Globus pallidus (tissue), 1 donor: ENCODE measurements at places on chromosomes 7 and 10.

GRCh38 chr10:130929422-130930325, 381.8 kb downstream of the TCERG1L start:
- no peak for DNase-seq

GRCh38 chr10:76647301-76647700, 990.3 kb downstream of the KCNMA1 start:
- no peak for DNase-seq

- DNase-seq: no peak
Observed at GRCh38 chr7:155918720-155919390, 106.6 kb upstream of the SHH start.

- no peak for DNase-seq
Observed at GRCh38 chr10:124300735-124301134, 118.0 kb downstream of the OAT start.

DNA sequence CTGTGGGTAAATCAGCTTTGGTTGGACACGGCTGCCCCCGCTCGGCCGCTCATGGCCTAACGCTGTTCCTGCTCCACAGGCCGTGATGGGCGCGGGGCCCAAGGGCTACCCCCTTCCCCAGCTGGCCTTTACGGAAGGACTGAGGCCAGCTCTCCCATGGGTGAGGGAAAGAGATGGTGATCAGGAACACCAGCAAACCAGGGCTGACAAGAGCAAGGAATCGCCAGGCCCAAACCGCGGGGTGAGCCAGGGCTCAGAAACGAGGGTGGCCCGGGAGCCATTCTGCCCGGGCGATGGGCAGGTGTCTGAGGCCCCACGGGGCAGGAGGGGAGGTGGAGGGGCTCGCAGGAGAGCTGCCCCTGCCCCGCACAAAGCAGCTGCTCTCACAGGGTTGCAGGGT, 26.6 kb downstream of the GPER1 start:
- no peak for DNase-seq

GRCh38 chr10:97887399-97887798, 37.8 kb downstream of the GOLGA7B start:
- DNase-seq: no peak

GRCh38 chr10:14244801-14245211, 85.9 kb downstream of the FRMD4A start:
- DNase-seq: no peak

DNA sequence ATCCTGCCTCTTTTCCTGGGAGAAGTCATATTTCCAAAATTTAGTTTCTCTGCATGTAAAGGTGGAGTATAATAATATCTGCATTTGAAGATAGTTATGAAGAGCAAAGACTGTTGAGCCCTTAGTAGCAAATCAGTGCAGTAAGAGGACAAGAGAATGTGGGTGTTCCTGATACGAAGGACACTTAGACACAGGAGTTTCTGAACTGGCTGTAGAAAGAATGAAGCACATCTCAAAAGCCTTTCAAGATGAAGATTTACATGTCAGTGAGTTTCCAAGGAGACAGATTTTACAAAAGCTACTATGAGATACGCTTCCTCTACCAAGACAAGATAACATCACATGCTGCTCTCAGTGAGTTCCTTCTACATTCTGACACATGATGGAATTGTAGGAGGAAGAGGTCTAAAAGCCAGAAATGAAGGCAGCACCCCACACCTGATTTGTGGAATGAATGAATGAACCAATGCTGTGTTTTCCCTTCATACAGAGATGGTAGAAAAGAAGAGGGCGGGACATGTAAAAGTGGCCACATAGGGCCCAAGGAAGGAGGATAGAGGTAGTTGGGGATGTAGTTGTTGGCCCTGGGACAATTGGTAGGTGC, 173.6 kb upstream of the PDE1C start:
- DNase-seq: no peak

GRCh38 chr10:33241351-33241750, 93.1 kb downstream of the NRP1 start:
- no peak for DNase-seq

GRCh38 chr7:74070619-74070921, 13.0 kb upstream of the LIMK1 start:
- no peak for DNase-seq

DNA sequence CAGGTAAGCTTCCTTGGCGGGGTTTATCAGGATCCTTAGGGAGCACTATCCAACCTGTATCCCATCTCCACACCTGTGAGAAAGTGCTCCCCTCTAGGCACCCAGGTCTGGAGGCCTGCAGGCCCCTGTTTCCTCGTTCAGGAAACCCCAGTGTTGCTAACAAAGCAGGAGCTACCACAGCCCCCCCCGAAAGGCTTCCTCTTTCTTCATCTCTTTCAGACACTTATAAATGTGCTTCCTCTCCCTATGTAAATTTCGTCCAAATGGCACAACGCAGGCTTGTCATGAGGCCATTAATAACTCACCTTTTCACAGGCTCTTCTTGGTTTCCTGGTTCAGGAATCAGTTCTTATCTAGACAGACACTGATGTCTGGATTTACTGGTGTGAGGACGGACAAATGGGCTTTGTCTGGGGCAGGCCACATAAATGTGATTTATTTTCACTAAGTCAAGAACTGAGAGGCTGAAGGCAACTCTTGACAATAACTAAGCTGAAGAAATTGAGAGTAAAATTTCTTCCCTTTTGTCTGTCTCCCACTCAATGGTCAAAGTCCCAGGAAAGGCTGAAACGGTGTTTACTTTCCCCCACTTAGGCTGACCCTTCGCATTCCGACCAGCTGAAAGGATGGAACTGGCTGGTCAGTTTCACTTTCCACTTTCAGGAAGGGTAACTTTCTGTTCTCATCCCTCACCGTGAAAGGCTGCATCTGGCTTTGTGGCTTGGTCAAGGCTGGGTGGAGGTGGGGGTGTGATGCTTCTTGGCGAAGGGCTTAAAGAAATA, 46.8 kb downstream of the PIK3AP1 start:
- peak; percentile 52 for DNase-seq

DNA sequence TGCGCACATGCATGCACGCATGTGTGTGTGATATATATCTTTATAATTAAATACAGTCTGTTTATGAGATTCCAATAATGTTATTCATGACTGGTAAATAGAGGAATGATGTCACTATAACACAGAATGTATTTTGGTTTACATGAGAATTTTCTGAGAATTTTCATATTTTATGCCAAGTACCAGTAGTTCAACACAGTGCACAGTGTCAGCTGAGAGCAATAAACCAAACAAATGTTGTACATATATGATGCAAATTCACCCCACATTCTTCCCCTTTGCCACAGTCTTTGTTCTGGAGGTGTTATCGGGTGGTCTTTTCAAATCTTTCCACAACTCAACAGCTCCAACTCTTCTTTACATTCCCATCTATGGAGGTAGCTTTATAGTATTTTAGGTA, 462.2 kb upstream of the GRM3 start:
- no peak for DNase-seq

- DNase-seq: no peak
Observed at GRCh38 chr7:29156907-29157452, 10.6 kb upstream of the CPVL start.

DNA sequence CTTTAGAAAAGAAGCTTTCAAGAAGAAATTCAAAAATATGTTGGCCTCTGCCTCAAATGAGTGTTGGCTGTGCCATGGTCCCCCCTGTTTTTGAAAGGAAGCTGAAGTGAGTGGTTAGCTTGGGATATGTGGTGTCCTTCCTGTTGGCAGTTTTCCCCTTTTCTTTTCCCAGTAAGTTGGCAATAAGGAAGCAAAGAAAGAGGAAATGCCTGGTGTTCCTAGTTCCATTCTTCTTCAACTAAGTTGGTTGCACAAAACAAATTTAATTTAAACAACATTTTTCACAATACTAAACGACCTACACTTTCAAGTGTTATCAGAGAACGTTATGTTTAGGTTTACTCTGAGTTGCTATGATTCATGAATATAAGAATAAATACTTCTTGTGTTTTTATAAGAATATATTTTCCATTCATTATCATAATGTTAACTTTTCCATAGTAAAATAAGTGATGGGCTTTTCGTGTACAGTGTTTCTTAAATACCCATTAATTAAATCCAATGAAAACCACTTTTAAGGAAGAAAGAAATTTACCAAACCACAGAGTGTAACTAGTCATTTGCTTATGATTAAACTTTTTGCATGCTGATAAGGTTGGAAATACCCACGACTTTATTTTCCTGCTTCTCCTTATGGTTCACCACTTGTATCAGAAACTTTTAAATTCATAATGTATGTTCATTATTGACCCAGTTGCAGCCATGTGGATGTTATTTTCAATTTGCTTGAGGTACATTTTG, 7.7 kb downstream of the HDAC9 start:
- no peak for DNase-seq

GRCh38 chr10:18334116-18334867, 194.1 kb downstream of the CACNB2 start:
- no peak for DNase-seq

DNA sequence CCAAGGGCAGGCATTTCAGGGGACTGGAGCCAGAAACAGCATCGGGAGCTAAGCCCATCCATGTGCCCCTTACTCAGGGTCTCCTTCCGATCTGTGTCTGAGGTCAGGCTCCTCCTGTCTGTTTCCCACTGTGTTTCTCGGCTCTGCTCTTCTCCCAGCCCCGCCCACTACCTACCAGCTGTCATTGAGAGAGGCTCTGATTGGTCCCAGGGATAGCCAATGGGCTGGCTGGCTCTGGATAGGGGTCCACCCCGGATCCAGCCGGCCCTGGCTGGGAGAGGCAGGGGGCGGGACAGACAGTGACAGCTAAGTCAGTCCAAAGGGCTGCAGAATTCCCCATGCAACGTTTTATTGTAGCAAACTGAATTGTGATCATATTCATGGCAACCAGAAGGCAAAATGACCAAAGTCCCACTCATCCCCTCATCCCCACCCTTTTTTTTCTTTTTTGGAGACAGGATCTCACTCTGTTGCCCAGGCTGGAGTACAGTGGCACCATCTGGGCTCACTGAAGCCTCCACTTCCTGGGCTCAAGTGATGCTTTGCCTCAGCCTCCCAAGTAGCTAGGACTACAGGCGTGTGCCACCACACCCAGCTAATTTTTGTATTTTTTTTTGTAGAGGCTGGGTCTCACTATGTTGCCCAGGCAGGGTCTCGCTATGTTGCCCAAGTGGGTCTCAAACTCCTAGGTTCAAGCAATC, 76.3 kb downstream of the CLIP2 start:
- peak; percentile 89 for DNase-seq

- no peak for DNase-seq
Observed at GRCh38 chr10:103761075-103761920, 94.1 kb downstream of the SH3PXD2A start.

GRCh38 chr7:148155000-148155399, 435.6 kb upstream of the C7orf33 start:
- no peak for DNase-seq

- no peak for DNase-seq
Observed at GRCh38 chr7:44048031-44048795, 3.7 kb downstream of the DBNL start.

DNA sequence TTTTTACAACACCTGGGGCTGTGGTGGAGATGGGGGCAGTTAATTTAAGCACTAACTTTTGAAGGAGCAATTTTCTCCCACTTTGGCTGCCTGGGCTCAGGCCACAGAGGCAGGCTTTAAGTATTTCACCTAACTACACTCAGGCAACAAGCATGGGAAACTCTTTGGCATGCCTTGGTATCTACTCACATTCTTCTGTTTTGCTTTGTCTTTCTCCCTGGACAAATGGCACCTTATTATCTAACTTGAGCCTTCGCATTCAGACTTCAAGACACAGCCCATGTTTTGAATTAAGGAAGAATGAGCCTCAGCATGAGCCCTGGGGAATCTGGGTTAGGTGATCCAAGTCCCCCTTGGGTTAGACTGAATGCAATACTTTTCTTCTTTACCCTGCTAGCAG, 31.8 kb upstream of the BMPER start:
- no peak for DNase-seq

- DNase-seq: peak; percentile 75
Observed at GRCh38 chr7:48089046-48090003, at the start of gene UPP1. TSS of gene UPP1 (plus strand) at chr7:48089265. CDS start at chr7:48094784, 5,519 bp downstream.

GRCh38 chr7:102410918-102411317, 14.8 kb downstream of the PRKRIP1 start:
- DNase-seq: no peak

DNA sequence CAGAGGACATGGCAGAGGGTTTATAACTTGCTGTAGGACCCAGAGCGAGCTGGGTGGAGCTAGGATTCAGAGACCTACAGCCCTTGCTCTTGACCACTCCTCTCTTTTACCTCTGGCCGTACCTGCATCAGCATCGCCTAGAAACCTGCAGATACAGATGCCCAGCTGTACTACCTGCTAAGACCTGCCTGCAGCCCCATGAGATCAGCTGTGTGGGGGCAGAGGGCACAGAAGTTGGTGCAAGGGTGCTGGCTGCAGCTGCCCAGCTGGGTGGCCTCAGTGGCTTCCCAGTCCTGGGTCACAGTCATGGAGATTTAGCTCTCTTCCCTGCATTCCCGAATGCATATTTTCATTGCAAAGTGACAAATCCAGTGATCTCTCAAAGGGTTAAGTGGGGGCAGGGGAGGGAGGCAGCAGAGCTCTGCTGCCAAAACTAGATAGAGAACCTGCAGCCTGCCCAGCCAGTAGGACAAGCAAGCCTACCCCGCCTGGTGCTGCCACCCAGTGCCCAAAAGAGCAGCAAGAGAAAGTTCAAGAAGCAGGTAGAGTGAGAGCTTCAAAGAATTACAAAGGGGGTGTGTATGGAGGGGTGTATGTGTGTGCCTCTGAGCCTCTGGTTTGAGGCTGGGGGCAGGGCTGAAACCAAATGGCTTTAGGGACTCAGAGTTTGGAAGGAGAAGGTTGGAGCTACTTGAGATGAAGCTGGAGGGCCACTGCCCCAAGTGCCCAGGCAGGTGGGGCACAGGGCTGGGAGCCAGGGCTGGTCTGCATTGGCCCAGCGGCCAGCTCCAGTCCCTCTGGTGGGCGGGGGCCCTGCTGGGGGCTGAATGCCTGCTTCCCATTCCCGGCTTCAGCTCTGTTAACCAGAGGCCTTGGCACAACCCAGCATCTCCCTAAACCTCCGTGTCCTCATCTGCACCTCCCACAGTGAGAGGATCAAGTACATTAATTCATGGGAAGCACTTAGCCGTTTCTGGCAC, 6.9 kb downstream of the FAM241B start:
- no peak for DNase-seq

DNA sequence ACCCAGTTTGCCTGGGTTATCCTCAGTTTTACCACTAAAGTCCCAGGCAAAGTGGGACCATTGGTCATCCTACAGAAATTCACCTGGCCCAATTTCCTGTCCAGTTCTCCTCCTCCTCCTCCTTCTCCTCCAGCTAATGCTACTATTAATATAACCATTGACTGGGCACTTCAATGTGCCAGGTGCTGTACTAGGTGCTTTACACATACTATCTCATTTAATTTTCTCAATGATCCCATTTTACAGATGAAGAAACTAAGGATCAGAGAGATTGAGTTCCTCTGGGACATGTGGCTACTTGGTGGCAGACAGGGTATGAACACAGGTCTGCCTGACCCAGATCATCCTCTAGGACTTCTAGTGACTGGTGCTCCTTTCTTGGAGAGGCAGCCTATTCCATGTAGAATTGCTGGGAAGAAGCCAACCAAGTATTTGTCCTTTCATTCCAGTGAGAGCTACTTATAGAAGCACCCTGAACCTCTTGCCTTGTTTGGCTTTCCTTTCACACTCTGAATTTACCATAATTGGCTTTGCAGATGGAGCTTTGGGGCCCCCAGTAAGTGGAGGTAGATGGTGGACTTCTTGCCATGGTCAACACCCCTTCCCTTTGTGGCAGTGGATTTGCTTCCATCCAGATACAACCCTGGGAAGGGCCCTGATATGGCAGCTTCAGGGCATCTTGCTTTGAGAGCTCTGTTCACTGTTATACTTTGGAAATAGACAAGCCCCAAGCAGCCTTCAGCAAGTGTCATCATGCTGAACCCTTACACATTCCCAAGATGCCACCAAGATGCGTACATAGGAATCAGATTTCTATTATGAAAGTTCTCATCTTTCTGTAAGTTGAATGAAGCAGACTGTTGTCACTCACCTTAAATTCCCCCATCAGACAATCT, 78.7 kb downstream of the MYOF start:
- no peak for DNase-seq
